ENCODE measurements at places on chromosomes 3 and 15.

GRCh38 chr3:123480428-123480827 lies 31.5 kb upstream of the ADCY5 start:
- DNase-seq = no peak

- DNase-seq = no peak
Observed at GRCh38 chr15:63048776-63049665, 6.5 kb downstream of the TPM1 start.

DNA sequence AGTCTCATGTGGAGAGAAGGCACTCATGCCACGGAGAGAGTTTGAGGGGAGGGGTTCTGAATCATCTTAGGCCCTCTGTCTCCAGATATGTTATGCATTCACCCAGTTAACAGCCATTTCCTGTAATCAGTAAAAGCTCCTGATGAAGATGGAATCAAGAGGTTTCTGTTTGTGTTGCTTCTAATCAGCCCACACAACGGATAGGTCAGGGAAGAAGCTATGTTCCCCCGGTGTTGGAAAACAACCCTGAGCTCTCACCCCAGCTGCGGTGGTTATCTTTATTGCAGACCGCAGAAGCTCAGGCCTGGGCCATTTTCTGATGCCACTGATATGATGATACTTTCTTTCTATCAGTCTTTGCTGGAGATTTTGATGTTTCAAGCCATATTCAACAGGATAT lies 338.5 kb upstream of the ONECUT1 start:
- no peak for DNase-seq

GRCh38 chr15:58438956-58439355 lies 7.2 kb downstream of the LIPC start:
- DNase-seq = no peak

DNA sequence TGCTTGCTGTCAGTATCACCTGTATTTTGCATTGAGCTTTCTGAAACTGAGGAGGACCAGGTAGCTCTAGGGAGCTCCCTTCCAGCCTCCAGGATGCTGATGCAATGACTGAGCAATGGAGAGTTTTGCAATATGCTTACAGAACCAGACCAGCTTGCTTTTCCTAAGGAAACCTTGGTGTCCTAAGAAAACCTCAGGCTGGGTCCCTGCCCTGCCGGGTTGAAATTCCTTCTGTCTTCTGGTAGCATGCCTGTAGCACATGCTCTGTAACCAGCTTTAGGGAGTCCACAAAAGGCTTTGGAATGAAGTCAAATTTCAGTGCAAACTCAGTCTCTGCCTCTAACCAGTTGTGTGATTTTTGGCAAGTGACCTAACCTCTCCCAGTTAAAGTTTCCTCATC lies 65.8 kb upstream of the GSK3B start:
- no peak for DNase-seq

- no peak for DNase-seq
Observed at GRCh38 chr3:56825567-56826438, 24.1 kb upstream of the ARHGEF3 start.

- DNase-seq = no peak
Observed at GRCh38 chr3:177146646-177147045, 50.6 kb downstream of the TBL1XR1 start.

GRCh38 chr3:47895241-47895640 lies 92.3 kb downstream of the DHX30 start:
- no peak for DNase-seq

DNA sequence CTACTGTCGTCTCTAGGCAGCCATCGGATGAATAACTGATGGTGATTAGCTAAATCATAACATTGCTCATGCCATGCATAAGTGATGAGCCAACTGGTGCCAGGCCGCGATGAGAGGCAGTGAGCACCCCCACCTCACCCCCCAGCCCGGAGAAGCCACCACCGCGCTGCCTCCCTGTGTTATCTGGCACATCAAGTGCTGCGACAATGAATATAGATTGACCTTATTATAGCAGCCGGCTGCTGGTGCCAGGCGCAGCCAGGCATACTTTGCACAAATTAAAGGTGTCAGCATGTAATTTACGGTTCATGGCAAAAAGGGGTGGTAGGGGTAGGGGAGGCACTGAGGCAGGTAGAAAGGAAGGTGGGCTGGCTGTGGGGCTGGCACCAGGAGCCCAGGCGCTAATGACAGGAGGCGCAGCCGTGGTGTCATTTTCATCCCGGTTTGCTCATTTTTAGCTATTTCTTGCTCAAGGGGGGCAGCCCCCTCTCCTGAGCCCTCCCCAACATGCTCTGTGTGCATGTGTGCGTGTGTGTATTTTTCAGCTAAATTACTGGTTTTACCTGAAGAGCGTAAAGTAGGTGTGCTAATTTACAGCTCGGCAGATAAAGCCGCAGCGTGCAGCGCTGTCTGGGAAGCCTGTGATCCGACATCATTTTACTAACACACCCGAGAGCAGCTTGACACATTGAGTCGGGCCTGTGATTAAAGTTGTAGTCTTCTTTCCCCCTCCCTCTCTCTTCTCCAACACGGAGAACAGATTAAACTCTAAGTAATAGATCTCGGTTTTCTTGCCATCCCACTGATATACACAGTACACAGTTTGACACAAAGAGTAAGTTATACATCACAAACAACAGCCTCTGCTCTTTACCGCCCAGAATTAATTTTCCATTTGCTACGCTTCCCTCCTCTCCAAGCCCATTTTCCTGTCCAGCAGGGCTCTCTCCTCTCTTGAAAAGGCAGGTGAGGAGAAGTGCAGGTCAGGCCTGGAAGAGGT lies 212.3 kb downstream of the RPLP1 start:
- no peak for DNase-seq

- no peak for DNase-seq
Observed at GRCh38 chr3:123485551-123485950, 36.7 kb upstream of the ADCY5 start.

GRCh38 chr15:41985236-41986160 lies 13.1 kb upstream of the EHD4 start:
- no peak for DNase-seq

- DNase-seq = no peak
Observed at GRCh38 chr15:98771541-98771940, 123.2 kb downstream of the IGF1R start.

DNA sequence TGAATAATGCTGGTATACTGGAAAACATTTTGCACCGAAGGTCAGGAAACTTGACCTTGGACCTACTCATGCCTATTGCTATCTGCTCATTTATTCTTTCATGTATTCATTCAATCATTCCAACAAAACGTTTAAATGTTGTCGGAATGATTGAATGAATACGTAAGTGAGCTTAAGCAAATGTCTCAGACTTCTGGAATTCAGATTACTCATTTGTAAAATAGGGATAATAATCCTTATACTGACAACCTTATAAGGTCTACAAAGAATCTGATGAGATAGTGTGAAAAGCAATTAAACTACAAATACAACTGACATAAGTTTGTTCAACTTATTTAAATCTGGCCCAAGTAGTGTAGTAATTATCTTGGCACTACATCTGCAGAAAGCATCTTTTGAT lies 288.7 kb downstream of the WDR72 start:
- DNase-seq = no peak

DNA sequence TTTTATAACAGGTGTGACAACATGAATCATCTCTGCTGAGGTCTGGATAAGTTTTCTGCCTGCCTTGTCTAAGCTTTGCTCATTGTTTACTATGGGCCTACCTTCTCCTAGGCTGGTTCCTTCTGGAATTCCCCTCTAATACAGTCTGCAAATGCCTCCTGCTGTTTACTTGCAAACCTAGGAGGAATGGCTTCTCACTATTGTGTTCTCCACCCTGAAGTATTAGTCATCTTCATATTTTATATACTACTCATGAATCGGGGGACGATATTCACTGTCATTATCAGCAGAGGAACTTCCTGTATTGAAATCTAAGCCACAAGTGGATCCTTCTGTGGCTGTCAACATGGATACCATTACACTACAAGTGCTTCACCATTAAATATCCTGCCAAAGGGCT lies 154.8 kb downstream of the PLCL2 start:
- no peak for DNase-seq

- no peak for DNase-seq
Observed at GRCh38 chr3:148211725-148212124, 486.0 kb upstream of the AGTR1 start.

- DNase-seq = no peak
Observed at GRCh38 chr15:89666858-89667705, 11.8 kb upstream of the KIF7 start.

- no peak for DNase-seq
Observed at GRCh38 chr3:88141458-88142083, 8.2 kb upstream of the C3orf38 start.

Measured in stimulated activated naive CD4-positive, alpha-beta T cell treated with Interleukin-2 at 50 U/mL for 16 hours (primary cell).